NCI-H460 (cell line): ENCODE measurements at places on chromosomes 1 and 21.
A peak's percentile ranks its signal among the peaks of the same experiment; 100 is the strongest.

DNA sequence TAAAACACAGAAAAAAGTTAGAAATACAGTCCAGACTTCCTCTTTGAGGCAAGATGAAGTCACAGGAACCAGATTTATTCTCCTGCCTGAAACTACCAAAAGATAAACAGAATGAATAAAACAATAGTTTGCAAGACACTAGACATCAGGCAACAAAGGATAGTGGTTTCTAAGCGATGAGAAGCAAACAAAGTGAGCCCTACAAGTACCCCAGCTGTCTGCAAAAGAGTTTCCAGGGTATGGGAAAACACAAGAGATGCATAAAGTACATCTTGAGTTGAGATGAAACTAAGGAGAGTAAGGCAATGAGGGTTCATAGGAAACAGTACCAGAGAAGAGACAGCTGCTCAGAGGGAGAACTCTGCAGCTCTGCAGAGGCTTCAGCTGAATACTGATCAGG lies 83.3 kb upstream of the COL24A1 start:
- DNase-seq = no peak

GRCh38 chr1:221032204-221032585 lies 153.0 kb downstream of the HLX start:
- no peak for DNase-seq

- DNase-seq = no peak
These were observed 120.3 kb downstream of the KCNK2 start for GRCh38 chr1:215202868-215203267.

GRCh38 chr1:44610527-44611148 lies 63.6 kb downstream of the TMEM53 start:
- DNase-seq = no peak

DNA sequence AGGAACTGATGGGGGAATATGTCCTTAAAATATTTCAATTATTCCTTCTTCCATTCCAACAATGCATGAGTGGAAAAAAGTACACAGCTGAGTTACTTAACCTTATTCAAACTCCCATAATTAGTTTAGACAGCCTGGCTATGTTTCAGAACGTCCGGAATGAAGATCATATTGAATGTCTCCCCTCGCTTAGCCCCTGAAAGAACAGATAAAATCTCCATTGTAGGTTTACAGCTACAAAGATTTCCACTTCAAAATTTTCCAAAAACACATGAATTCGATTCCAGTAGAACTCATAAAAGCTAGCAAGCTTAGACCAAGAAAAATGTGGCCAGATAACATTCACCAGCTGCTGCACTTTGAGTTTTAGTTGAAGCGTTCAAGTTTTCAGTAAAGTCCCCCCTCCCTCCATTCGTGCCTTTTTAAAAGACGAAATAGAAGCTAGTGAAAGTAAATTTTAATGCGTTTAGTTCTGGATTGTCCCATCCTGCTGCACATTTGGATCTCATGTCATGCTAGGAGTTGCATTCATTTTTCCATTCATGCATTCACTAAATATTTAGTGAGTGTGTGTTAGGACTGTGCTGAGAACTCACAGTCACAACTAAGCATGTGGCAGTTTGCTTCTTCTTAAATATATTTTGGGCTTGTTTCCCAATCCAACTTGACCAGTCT lies 29.4 kb upstream of the SSX2IP start:
- no peak for DNase-seq

DNA sequence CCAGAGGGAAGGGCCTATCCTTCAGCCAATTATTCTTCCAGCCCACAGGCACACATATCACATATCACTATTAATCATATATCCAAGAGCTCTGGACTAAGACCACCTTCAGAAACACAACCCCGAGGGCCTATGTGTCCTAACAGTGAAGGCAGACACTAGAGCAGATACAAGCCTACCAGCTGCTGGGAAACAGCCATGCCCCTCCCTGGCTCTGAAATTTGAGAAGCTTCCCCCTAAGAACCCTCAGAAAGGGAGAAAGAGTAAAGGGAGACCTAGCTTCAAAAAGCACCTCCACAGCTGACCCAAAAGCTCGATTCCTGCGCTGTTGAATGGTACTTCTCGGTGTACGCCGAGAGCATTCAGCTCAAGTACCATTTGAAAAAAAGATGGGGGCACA lies 17.4 kb downstream of the CNN3 start:
- no peak for DNase-seq

DNA sequence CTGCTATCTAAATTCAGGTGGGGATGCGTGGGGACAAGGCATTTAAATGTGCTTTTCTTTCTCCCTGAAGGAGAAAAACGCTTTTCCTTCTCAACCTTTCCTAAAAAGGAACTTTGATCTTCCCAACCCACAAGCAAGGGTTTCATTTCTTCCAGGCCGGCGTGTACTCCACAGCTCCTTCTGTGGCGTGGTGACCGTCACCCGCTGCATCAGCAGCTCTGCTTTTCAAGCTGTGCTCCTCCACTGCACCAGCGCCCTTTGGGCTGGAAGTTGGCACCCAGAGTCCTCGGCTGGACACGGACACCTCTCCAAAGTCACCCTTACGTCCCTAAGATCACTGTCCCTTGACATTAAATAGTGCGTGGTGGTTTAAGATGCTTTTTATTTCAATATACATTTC lies 54.3 kb downstream of the PEX14 start:
- no peak for DNase-seq

- DNase-seq = no peak
These were observed 585.7 kb downstream of the SMYD3 start for GRCh38 chr1:245921417-245921816.

DNA sequence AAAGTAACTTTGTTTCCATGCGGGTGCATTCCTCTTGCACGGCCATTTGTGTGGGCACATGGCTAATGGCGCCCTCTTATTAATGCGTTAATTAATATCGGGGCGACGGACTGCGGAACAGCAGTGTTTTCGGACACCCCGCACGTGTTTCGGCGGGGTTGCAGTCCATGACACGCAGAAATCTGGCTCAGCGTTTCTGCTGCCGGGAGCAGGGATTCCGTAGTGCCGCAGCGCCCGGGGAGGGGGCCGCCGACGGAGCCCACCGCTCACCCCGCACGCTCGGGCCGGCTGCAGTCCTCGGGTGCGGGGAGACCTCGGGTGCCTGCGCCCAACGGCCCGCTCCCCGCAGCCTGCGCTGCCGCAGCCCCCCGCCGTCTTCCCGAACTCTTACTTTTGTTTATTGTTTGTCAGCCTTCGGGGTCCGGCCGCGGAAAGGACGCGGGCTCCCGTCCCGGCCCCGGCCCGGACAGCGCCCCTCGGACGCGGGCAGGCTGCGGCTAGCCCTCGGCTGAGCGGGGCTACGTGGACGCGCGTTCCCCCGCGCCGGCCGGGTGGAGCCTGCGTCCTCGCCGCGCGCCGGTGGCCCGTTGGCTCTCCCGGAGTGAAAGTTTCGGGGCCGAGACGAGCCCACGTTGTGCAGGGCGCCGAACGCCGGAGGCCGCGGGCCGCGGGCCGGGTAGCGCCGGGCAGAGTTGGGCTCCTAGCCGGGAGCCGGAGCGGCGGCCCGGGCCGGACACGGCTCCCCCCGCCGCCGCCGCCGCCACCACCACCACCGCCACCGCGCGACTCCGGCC lies 849 bp downstream of the NFIA start:
- DNase-seq = no peak

GRCh38 chr1:19643602-19644394 lies at the start of gene NBL1:
NBL1 (plus strand) TSS chr1:19644311; CDS start chr1:19655031, 10,720 bp downstream.
- peak; percentile 32 for DNase-seq

GRCh38 chr1:157181258-157181657 lies 43.1 kb upstream of the ETV3 start:
- no peak for DNase-seq

DNA sequence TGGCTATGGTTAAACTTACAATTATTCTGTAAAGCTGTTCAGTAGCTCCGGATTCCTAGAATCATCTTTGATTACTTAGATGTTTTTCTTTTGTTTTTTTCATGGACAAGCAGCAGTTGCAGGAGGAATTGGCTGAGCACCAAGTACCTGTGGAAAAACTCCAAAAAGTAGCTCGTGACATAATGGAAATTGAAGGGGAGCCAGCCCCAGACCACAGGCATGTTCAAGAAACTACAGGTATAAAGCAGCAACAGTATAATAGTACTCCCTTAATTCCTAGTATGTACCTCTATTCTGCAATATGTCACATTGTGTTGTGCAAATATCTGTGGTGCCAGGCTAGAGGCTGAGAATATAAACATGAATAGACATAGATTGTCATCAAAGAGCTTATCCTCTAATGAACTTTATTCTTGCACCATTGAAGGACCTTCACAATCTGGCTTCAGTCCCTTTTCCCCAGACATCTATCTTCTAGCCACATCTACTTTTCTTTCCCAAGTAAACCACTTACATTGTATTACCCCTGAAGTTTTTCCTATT lies 132.3 kb upstream of the BMP8A start:
- DNase-seq = no peak

- DNase-seq = no peak
These were observed 16.9 kb downstream of the PTPRF start for GRCh38 chr1:43547538-43548072.

DNA sequence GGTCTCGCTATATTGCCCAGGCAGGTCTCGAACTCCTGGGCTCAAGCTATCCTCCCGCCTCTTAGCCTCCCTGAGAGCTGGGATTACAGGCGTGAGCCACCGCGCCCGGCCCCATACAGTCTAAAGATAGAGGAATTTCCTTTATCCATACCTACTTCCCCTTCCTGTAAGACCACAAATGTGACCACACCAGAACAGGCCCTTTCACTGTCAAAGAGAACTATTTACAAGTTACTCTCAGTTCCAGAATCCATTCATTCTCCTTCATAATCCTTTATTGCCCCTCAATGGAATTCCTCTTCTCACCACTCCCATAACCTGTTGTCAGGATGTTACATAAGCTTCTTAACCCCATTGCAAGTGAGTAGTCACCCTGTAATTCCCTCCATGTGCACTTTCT lies 26.3 kb upstream of the SLC5A9 start:
- DNase-seq = no peak

DNA sequence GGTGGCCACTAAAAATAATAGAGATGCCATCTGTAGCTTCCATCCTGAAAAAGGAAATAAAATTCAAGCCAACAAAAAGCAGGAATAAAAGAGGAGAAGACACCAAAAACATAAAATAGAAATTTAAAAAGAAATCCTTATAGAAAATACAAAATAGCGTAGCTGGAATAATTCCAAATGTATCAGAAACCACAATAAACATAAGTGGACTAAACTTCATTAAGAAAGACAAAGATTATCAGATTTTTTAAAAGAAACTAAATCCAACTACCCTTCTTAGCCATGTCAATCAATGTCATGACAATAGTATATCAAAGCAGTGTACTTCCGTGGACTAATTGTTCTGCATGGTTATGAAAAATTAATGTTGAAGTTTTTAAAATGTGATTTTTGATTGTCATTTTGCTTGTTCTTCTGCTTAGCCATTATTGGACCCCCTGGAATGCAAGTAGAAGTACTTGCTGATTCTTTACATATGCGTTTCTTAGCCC lies 13.2 kb downstream of the IL10RB start:
- DNase-seq = no peak

- DNase-seq = peak; percentile 22
These were observed 2.4 kb upstream of the PRAMEF18 start for GRCh38 chr1:13228343-13228781.

DNA sequence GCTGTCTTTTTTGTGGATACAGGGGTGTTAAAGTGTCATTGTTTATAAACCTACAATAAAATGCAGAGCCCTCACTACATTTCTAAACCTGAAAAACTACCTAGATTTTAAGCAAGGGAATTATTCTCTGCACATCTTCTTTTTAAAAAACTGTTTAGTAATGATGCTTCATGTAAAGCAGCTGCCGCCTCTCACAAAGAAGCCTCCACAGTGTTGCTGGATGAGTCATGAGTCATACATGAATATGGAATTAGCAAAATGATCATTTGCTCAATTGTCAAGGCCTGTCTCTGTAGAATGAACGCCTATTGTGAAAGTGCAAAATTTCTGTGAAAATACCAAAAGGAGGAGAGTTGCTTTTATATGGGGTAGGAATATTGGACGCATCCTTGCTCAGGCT lies 259.5 kb upstream of the CHRM3 start:
- DNase-seq = no peak

DNA sequence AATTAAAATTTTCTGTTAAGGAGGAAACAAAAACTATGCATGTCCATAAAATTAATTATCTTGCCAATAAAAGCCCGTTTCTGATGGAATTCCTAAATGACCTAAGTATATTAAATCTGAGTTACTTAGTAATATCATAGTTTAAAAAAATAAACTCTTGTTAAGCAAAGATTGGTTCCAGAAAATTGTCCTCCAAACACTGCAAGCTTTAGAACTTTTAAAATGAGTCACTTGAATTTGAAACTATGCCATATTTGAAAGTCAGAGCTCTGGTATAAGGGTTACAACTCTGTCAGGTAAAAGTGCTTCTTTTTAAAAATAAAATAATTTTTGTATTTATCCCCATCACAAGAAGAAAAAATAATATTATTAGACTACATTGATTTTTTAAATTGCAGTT lies 409.5 kb downstream of the PLPP3 start:
- no peak for DNase-seq
